ENCODE measurements at places on chromosomes 6 and 20.

DNA sequence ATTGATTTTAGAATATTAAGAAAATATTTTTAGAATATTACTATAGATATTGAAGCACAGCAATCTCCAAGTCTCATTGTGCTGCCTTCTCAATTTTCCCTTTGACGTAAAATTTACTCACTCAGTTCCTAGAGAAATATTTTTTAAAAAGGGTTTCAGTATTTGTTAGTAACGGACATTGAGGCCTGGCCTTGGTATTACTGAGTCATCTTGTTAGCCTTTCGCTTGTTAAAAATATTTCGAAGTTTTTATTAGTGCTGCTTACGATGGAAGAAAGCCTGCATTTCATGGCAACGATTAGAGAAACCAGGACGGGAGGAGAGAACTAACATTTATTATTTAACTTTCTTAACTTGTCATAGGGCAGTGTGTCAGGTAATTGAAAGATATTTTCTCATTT, 82.2 kb downstream of the TIAM2 start:
- DNase-seq: no peak

DNA sequence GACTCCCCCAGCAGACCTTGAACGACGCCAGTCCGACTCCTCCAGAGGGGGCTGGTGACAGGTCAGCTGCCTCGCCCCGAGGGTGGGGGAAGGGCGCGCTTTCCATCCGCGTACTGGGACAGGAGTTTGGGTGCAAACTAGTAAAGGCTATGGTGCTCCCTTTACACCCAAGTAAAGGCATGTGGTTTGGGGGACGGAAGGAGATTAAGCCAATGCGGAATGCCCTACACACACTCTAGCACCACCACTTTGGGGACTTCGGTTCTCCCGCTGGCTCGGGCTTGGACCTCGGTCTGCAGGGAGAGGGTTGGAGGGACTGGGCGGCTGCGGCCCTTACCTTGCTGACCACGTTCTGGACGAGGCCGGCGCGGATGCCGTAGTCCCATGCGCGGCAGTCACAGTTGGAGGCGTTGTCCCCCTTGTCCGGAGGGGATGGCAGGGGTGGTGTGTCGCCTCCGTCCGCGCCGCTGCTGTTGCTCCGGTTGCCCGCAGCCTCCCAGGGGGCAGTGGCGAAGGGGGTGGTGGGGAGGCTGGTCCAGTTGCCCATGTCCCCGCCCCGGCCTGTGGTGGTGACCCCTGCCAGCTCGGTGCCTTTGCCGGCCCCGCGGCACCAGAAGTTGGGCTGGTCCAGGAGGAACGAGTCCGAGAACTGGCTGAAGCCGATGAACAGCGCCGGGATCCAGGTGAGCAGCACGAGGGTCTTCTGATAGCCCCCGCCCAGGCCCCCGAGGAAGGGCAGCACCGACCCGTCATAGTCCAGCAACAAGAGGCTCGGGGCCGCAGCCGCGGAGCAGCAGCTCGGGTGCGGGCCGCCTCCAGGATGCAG, 1.1 kb downstream of the SLC22A23 start:
- no peak for DNase-seq

DNA sequence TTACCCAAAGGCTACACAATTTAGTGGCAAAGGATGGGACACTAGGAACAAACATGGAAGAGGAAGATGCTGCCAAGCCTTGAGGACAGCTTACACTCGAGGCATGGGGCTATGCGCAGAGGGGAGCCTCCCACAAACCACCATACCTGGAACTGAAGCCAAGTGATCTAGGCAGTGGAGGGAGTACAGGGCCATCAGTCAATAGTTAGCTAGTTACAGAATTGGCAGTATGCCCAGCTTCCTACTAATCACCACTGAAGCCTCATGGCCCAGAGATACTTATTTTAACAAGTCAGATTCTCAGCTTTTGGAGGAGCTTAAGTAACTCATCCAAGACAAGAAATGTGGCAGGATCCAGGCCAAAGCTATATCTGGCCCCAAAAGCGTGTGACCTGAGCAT, 226.6 kb upstream of the MOCS1 start:
- DNase-seq: no peak

DNA sequence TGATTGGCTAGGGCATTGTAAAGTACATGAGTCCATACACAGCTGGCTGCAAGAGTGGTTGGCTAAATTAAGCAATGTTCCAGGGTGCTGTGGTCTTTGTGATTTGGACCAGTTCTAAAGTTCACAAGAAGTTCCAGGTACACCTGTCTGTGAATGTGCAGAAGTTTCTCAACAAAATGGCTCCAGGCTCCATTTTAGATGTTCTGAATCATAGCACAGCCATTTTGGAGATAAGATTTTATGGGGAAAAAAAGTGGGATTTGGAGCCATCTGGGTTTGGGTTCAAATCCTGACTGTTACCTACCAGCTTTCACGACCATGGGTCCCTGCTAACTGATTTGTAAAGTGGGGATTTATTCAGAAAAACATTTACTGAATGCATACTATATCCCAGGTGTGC, 82.1 kb downstream of the GRM1 start:
- no peak for DNase-seq

- no peak for DNase-seq
These were observed 1.1 kb upstream of the TULP4 start for GRCh38 chr6:158311193-158311592.

- no peak for DNase-seq
These were observed 129.0 kb downstream of the PHACTR3 start for GRCh38 chr20:59733351-59733750.
